Ureter (tissue), 1 donor: ENCODE measurements at places on chromosomes 2 and 18.

DNA sequence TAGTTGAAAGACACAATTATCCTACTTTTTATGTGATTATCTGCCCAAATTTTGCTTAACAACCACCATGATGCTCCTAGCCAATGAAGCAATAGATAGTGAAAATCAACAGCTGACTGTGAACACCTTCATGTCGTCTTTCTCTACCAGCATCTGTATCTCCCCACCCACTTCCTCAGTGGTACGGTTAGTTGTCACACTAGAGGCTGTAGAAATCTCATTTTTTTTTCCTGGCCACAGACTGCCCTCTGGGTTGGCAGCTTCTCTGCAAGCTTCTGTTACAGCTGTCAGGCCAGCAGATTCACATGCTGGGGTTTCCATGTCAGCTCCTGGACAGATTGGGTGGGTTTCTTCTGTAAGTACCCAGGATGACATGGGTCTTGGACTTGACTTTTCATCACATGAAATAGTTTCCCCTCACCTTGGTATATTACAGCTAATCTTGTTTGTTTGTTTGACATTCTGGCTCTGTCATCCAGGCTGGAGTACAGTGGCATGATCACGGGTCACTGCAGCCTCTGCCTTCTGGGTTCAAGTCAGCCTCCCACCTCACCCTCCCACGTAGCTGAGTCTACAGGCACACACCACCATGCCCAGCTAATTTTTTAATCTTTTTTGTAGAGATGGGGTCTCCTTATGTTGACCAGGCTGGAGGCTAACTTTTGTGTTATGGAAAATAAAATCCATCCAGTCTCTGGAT is 24.3 kb downstream of the STAT4 start:
- DNase-seq: no peak

DNA sequence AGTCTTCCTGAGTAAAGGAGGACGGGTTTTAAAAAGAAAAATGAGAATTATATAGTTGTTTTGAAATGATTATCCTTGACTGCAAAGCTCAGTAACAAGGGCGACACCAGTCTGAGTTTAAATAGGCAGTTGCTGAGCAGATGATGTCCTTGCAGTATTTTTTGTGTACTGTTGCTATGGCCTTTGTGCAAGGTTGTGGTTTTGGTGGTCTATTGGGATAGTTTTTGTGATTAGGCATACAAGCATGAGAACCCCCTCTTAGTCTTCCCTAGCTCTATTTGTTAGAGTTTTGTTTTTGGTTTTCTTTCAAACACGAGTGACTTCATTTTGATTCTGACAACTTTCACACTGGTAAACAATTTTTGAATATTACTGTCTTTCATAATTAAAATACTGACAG is 64.1 kb downstream of the TAF4B start:
- DNase-seq: no peak

- DNase-seq: no peak
These were observed 88.8 kb downstream of the CD8B2 start for GRCh38 chr2:106575955-106576354.

DNA sequence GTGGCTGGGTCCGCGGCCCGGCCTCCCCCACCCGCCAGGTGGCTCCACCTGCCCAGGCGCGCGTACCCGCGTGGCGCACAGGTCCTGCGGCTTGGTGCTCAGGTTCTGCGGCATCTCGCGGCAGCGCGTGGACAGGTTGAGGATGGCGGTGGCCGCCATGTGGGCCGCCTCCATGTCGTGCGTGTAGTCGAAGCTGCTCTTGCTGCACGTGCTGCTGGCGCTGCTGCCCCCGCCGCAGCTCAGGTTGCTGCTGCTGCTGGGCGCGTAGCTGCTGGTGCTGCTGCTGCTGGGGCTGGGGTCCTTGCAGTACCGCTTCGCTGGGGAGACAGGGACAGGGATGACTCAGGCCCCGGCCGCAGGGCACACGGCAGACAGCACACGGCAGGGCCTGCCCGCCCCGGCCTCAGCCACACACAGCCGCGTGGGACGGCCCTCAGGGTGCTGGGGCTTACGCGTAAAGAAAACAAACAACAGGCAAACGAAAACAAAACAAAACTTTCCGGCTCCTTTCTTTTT is 147.7 kb upstream of the PXDN start:
- DNase-seq: no peak

- DNase-seq: no peak
These were observed 209.2 kb upstream of the STK17B start for GRCh38 chr2:196380575-196380974.

DNA sequence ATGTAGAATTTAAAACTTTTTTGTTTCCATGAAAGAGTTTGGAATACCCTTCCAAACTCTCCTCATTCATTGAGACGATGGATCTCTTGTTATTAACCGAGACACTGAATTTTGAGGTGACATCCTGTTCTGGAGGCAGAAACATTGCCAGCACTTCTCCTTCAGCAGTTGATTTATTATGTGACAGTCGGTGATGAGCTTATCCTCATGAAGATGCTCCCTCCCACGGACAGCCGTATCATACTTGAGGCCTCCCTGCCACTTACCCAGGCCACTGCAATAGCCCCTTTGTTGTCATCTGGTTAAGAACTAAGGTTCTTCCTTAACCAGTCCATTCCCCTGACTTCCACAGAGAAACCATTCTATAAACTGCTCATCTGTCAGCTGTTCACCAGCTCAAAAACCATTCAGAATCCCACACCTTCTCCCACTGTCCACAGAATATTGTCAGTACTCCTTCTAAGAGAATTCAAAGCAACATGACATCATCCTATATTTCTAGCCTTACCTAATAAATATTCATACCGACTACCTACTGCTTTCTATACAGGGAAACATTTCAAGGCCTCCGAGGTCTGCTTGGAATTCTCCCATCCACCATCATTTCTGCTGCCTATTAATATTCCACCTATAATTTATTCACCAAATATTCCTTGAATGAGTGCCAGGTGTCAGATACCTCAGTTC is 139.0 kb upstream of the TRIB2 start:
- no peak for DNase-seq

DNA sequence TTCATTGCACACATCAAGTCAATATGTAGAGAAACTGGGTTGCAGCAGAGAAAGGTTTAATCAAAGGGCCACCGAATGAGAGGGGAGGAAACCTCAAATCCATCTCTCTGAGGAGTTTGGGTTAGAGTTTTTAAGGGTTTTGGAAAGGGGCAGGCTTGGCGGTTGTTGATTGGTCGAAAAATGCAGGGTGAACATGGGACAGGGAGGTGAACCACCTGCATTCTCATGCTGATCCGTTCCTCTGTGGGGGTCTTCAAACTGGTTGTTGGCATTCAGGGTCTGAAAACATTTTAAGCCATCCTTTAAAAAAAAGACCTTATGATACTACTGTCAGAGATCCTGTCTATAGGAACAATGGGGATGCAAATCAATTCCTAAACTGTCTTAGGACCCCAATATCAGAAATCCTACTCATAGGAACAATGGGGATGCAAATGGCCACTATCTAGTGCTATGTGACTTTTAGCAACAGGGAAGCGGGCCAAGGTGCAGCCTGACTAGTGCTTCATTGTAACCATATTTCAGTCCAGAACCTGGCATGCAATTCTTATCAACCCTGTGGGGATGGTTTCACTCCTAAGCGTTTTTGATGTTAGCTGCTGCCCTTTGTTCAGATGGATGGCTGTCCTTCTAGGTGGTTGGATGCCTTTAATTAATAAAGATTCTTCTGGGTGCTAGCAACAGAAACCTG is 120.1 kb upstream of the MGAT5 start:
- DNase-seq: no peak

GRCh38 chr2:181146171-181146570 is 165.8 kb downstream of the UBE2E3 start:
- DNase-seq: no peak

GRCh38 chr2:179963626-179964025 is 43.5 kb downstream of the CWC22 start:
- DNase-seq: no peak

DNA sequence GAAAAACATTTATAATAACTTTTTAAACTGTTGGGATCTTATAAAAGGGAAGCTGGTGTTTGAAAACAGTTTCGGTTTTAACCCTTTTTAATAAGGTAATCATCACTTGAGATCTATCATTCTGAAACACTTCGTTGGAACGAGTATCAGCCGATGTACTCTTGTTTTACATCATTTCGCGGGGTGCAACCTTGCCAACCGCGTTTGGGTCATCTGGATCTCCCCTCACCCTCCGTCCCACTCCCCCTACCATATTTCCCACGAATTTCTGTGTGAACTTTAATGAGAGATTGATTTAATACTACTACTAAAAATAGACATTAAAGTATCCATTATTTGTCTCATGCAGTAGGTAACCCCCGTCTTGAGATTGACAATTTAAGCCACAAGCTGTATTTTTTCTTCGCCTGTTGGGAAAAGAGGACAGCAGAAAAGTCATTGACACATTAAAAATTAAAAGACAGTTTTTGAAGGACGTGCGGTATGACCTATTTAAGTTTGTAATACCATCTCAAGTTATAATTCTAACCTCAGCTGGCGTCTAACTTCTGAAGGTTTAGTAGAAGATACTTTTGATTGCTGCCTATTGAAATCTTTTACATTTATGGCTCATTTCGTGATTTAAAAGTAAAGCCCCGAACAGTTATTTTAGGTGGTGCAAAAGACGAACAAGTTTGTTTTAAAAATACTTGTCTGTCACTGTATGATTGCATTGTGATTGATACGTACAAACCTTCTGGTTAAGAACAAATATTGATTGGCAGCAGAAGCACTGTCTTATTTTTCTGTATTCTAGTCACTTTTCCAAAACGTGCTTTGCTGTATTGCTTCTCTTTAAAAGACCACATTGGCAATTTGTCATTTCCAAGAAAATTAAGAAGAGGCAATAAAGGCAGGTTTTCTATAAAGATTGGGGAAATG is 1.5 kb downstream of the CREB1 start:
- DNase-seq: no peak
